D341Med (cell line): ENCODE measurements at places on chromosomes 3 and 15.

GRCh38 chr15:64092075-64092820, 1.4 kb downstream of the CIAO2A start:
- no peak for DNase-seq

DNA sequence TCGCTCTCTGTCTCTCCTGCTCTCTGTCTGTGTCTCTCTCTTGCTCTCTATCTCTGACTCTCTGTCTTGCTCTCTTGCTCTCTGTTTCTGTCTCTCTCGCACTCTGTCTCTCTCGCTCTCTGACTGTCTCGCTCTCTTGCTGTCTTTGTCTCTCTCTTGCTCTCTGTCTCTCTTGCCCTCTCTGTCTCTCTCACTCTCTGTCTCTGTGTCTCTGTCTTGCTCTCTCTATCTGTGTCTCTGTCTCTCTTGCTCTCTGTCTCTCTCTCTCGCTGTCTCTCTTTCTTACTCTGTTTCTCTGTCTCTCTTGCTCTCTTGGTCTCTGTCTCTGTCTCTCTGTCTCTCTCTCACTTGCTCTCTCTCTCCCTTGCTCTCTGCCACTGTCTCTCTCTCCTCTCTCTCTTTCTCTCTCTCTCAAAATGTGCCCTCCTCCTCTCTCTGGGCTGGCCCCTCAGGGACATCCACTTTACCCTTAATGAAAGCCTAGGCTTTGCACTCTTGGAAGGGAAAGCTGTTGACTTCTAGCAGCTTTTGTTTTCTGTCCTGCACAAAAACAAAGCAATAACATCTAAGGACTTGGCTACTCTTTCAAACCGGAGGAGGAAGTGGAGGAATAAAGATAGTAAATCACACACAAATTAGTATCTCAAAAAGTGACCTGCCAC, 73.9 kb upstream of the NR2E3 start:
- DNase-seq = no peak

DNA sequence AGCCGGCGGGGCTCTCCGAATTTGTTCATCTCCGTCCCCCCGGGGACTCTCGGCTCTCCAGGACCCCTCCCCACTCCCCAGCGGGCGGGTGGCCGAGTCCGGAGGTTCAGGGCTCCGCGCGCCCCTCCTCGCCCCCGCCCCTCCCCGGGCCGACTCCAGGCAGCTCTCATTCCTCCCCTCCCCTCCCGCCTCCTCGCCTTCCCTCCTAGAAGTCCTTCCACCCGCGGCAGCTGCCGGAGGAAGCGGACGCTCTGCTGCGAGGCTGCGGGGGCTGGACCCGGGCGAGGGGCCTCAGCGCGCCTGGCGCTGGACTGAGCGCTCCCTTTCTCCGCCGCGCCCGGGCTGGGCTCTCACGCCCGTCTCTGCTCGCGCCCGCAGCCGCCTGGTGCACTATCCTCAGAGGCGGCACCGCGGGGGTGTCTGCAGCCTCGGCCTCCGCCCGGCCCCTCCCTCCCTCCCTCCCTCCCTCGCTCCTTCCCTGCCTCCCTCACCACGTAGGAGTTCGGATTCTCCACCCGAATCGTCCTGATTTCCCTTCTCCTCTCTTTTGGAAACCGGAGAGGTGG, at the start of gene ROBO2:
ROBO2 (plus strand) TSS at position 494 of the 566 bp plus-strand sequence. CDS start 687 bp downstream, outside the sequence.
- peak; percentile 66 for DNase-seq

DNA sequence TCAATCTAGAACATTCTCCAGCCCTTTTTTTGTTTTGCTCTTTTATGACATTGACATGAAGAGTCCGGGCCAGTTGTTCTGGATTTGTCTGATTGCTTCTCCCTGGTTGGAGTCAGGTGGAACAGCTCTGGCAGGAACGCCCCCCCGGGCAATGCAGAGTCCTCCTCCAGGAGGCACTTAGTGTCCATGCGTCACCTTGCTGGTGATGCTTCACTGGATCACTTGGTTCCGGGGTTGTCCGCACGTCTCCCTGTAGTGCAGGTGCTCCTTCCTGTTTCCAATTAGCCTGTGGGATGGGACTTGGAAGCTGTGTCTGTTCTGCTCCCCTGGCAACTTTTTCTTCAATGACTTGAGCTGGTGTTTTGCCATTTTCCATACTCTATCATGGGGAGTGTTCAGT, 9.8 kb downstream of the CSK start:
- DNase-seq = no peak

- DNase-seq = no peak
Observed at GRCh38 chr3:58005669-58006068, 2.6 kb upstream of the FLNB start.

GRCh38 chr15:58383876-58384275, 47.9 kb upstream of the LIPC start:
- no peak for DNase-seq

DNA sequence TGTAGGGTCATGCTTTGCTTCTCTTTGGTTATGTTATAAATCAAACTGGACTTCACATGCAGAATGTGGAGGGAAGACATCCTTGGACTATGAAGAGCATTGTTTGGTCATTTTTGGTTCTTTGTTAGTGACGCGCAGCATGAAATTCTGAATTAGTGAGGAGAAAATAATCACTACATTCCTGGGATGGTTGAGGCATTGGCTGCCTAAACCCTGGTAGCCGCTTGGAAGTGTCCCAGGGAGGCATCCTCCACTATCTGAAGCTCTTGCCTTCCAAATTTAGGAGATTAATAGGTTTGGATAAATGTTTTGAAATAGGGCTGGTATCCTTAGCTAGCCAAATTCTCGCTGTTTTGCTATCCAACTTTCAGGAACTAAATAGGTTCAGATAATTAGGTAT, 96.2 kb downstream of the CLSTN2 start:
- no peak for DNase-seq

GRCh38 chr3:183178833-183179549, 16.5 kb upstream of the LAMP3 start:
- peak; percentile 64 for DNase-seq

GRCh38 chr3:133208184-133208583, 170.0 kb downstream of the TMEM108 start:
- no peak for DNase-seq

- no peak for DNase-seq
Observed at GRCh38 chr3:126351771-126352475, 5.3 kb downstream of the KLF15 start.

- no peak for DNase-seq
Observed at GRCh38 chr3:3817865-3818264, 18.6 kb downstream of the LRRN1 start.

- no peak for DNase-seq
Observed at GRCh38 chr15:81506071-81506470, 132.1 kb upstream of the TMC3 start.

DNA sequence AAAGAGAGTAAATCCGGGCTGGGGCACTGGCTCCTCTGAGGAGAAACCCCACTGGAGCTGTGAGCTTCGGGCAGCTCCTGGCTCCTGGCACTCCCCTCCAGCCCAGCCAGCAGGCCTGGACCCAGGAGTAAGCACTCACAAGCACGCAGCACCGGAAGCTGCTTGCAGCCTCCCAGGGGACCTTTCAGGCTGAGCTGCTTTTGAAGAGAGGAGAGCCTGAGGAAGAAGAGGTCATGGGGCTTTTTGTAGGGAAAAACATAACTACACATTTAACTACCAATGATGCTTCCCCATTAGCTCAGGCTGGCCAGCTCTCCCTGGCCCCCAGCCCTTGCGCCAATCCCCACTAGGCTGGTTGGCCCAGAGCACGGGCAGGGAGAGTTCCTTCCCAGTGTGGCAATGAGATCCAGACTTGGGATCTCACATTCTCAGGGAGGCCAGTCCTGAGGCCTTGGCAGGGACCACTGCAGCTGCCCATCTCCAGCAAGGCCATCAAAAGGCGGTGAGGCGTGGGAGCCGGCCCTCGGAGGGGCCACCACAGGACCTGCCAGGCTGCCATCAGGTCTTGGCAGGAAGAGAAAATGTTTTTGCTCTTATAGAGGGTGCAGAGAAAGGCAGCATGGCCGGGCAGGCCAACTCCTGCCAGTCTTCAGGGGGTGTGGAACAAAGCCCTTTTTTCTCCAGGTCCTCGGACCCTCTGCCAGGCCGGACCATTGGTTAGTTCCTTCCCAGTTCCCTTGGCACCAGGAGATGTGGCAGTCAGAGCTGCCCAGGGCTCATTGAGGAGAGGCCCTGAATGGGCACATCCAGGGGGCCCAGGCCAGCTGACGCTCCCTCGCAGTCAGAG, 41.5 kb upstream of the MFGE8 start:
- DNase-seq = peak; percentile 62

DNA sequence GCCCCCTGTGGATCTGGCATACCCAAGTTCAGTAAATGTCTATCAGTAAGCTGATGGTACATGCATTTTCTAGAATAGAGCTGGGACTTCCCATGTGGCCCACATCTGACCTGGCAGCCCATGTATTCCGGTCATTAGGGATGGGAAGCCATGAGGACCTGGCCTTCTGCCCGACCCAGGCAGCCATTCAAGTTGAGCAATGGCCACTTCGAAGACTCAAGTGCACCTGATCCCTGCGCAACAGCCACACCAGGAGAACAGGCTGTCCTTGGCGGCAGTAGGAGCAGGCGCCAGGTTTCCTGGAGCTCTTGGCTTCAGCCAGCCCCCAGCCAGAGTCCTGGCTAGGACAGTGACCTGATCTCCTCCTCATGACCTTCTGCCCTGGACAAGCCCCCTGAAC, 14.6 kb downstream of the HEMK1 start:
- DNase-seq = no peak

- DNase-seq = no peak
Observed at GRCh38 chr3:17573396-17573795, 169.0 kb downstream of the TBC1D5 start.

DNA sequence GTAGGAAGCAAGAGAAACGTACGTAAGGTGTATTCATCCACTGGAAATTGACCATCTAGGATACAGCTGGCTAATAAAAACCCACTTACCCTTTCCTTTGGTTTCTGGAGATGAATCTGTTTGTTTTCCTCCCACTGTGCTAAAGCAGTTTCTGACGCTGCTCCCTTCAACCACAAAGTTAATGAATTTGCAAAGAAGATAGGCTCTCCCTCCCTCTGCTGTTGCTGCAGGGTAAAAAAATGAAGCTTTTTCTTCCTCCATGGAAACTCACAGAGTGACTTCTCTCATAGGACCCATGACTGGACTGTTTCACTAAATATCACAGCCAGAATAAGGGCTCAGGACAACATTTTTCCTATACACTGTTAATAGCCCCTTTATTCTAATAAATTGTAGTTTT, 172.1 kb upstream of the LRRN1 start:
- no peak for DNase-seq

GRCh38 chr3:126245811-126246727, 65.7 kb upstream of the ALDH1L1 start:
- no peak for DNase-seq

DNA sequence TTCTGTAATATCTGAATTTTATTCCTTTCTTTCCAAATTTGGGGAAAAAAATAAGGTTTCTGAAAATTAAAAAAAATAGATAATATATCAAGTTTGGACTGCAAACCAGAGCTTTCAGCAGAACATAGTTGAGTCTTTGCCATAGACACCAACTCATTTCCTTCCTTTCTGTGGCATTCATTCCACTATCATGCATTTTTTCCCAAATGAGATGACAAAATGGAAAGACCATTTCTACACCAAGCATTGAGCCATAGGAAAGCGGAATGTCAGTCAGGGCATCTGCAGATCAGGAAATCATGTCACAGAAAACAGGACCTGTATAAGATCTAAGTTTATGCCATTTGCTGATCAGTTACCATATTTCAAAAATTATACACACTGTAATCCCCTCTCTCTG, 333.3 kb upstream of the THBS1 start:
- DNase-seq = no peak

DNA sequence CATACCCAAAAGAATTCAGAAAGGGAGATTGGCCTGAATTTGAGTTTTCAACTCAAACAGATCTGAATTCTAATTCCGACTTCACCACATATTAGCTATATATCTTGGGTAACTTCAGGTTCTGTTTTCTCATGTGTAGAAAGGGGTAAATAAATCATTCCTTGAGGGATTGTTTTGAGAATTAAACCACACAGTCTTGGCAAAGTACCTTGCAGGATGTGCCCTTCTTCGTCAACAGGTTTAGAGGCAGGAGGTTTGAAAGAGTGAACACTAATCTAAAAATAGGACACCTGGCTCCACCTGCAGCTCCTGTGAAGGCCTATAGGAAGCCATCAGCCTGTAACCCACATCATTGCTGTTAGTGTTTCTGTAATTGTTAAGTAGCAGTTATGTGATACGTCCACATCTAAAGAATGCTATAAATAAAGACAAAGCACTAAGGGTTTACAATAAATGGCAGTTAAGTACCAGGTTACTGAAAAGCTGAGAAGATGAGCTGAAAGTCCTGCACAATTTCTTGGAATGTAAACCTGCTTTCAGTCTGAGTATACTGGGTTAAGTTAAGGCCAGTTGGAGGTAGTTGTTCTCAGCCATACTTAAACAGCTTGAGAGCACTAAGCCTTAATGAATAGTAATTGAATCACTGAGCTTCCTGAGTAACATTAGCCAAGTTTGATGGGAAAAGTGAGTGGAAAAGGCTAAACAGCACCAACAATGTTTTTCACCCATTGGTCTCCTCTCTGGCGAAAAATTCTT, 6.0 kb downstream of the CCDC80 start:
- no peak for DNase-seq
